ENCODE measurements at places on chromosomes 11 and 22. TPM values are rescaled to one million over a fixed set of nuclear protein-coding genes. Genes with fewer than 3 reads are reported as not detected.

DNA sequence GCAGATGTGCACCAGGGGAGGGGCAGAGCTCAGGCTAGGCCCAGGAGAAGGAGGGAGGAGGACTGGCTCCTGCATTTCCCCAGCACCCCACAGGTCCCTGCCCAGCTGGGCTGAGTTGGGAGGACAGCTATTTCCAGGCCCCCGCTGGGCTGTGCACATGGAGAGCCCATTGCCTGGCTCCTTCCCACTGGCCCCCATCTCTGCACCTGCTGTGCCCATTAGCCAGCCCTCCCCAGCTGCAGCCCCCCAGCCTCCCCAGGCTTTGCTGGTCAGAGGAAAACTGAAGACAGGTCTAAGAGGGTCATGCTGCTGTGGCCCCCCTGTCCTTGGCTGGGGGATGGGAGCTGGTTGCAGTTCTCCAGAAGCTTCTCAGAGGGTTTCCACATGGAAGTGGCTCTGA lies 81.8 kb upstream of the SHANK2 start:
- no peak overlapping the region for H3K27ac ChIP-seq
- no peaks in the 10 kb centered on the region for H3K36me3 ChIP-seq
- H3K27me3 ChIP-seq = no peaks in the 10 kb centered on the region
- no peak for DNase-seq

GRCh38 chr11:96341211-96342013 lies 1.6 kb downstream of the MAML2 start:
- no peaks in the 10 kb centered on the region for H3K36me3 ChIP-seq
- H3K4me3 ChIP-seq = peak overlapping the region; percentile 68
- no peaks in the 10 kb centered on the region for H3K27me3 ChIP-seq
- H3K27ac ChIP-seq = peak overlapping the region; percentile 85

DNA sequence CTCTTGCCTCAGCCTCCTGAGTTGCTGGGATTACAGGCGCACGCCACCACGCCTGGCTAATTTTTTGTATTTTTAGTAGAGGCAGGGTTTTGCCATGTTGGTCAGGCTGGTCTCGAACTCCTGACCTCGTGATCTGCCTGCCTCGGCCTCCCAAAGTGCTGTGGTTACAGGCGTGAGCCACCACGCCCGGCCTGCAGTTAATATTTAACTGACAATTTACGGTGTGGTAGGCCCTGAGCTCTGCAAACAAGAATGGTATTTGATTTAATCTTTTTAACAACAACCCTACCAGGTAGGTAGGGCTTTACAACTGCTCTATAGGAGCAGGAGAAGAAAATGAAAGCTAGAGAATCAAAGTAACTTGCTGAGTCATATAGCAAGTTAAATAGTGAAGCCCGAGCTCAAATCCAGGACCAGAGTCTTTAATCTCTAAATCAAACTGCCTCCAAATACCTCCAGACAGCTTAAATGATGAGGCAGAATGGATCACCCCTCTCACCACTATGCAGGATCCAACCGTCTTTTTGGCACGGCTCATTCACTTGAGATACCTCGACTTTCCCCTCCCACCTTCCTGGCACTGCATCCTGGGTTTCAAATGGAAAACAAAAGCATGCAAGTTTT lies 9.4 kb downstream of the UEVLD start:
- H3K4me1 ChIP-seq = no peaks in the 10 kb centered on the region
- H3K27ac ChIP-seq = no peak overlapping the region
- no peaks in the 10 kb centered on the region for H3K27me3 ChIP-seq
- H3K4me3 ChIP-seq = no peak overlapping the region

- H3K27ac ChIP-seq = no peak overlapping the region
- DNase-seq = no peak
- no peak overlapping the region for H3K4me3 ChIP-seq
- peaks cover 3% of the 10 kb centered on the region for H3K4me1 ChIP-seq
Measured at GRCh38 chr11:19279451-19279850, 38.7 kb upstream of the E2F8 start.

The NRIP3 gene
- total RNA-seq = 0.80 TPM

DNA sequence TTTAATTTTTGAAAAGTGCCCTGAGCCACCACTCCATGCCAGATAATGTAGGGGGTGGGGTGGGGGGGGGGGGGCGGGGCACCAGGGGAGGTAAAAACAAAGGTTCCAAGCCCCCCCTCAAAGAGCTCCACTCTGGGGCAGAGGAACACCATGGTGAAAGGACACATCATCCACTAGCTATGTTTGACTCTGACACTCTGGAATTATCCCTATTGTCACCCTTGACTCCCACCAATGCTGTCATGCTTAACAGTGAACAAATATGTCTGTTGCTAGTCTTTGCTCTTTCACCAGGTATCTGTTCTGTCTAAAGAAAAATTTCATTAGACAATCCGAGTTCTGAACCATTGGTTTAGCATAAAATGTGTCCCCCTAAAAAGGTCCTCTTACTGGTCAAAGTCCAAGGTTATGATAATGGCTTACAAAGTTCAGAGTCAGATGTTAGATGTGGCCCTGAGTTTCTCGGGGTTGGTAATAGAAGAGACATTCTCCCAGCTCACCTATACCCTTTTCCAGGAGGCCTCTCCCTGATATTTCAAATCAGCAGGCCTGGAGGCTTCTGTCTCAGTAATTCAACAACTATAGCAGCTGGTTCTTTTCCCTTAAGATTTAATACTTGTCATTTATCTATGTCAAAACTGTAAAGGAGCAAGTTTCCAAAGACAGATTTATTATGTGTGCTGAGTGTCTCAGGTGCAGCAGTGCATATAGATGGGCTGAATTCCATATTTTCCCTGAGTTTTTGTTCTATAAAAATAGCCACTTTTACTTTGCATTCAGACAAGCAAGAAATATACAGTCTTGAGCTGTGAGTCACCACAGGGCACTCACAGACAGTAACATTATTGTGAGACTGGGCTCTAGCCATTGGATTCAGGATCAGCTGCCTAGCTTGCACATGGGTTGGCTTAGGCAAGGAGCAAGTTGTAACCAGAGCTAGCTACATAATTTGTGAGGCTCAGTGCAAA lies 174.1 kb downstream of the CSNK2A3 start:
- H3K27ac ChIP-seq = no peak overlapping the region
- no peak for DNase-seq

- peaks cover 7% of the 10 kb centered on the region for H3K4me1 ChIP-seq
- H3K36me3 ChIP-seq = no peaks in the 10 kb centered on the region
- no peak overlapping the region for H3K4me3 ChIP-seq
- no peak for DNase-seq
Measured at GRCh38 chr11:82995754-82996398, 75.8 kb downstream of the RAB30 start.

GRCh38 chr11:80727315-80727714 lies 1286.5 kb upstream of the TENM4 start:
- H3K27me3 ChIP-seq = no peaks in the 10 kb centered on the region
- H3K4me1 ChIP-seq = no peaks in the 10 kb centered on the region
- H3K4me3 ChIP-seq = no peak overlapping the region
- H3K36me3 ChIP-seq = no peaks in the 10 kb centered on the region

DNA sequence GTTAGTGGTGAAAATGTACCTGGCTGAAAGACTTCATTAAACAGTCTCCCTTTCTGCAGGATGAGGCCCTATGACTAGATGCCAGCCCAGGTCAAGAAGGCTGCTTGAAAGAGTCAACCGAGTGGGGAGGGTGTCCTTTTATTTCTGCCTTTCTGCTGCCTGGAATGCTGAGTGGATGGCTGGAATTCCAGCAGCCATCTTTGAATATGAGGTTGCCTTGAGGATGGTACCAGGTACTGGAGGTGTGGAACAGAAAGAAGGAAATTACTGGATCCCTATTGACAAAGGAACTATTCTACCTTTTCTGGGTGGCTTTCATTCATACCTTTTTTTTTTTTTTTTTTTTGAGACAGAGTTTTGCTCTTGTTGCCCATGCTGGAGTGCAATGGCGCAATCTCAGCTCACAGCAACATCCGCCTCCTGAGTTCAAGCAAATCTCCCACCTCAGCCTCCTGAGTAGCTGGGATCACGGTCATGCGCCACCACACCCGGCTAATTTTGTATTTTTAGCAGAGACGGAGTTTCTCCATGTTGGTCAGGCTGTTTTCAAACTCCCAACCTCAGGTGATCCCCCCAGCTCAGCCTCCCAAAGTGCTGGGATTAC lies 107.3 kb downstream of the RPS6KA4 start:
- no peak overlapping the region for H3K27ac ChIP-seq
- no peak for DNase-seq
- no peaks in the 10 kb centered on the region for H3K4me1 ChIP-seq
- no peaks in the 10 kb centered on the region for H3K27me3 ChIP-seq

The PIK3IP1 gene
- total RNA-seq = 38.9 TPM

GRCh38 chr11:11467312-11467711 lies 114.3 kb upstream of the CSNK2A3 start:
- no peak for DNase-seq
- no peaks in the 10 kb centered on the region for H3K4me1 ChIP-seq
- H3K27me3 ChIP-seq = no peaks in the 10 kb centered on the region
- H3K27ac ChIP-seq = no peak overlapping the region

DNA sequence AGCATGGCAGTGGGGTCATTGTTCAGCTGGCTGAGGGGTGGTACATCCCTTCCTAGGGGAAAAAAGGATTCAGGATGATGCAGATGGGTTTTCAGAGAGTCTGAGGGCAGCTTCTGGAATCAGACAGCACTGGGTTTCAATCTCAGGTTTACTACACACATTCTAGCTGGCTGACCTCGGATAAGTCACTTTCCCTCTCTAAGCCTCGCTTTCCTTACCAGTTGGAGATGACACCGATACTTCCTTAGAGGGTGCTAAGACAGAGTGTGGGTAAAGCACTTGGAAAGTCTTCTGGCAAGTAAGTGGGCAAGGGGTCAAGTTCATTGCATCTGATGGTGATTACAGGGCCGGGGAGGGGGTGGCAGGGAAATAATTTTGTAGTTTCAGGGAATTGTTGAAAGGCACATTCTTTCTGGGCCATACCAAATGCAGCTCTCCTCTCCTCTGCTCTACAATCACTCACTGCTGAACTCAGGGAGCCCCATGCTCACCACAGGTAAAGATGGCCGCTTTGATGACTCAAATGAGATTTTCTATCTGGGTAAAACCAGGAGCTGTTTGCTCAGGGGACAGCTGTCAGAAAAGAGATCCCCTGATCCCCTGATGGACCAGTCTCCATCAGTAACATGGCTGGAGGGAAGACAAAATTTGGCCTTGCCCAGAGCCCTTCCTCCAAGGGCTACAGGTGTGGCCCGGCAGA lies 6.5 kb upstream of the MIAT start:
- no peak overlapping the region for H3K4me3 ChIP-seq
- DNase-seq = no peak
- H3K27ac ChIP-seq = no peak overlapping the region

The GAL3ST3 gene
- total RNA-seq = not detected

DNA sequence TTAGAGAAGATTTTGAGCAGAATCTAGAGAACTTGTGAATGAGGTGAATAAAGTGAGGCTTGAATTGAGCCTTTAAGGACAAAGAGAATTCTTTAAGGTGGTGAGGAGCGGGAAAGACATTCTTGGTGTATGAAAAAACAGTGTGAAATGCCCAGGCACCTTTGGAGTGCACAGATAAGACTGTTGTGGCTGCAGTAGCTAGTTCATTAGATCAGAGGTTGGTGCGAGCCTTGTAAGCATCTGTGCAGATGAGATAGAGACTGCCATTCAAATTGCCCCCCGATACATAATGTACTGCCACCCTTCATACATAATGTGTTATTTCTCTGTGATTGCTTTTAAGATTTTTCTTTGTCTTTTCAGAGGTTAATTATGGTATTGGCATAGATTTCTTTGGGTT lies 31.3 kb downstream of the ATXN10 start:
- H3K36me3 ChIP-seq = peaks cover 21% of the 10 kb centered on the region
- no peaks in the 10 kb centered on the region for H3K27me3 ChIP-seq
- H3K4me3 ChIP-seq = no peak overlapping the region
- no peaks in the 10 kb centered on the region for H3K4me1 ChIP-seq
- H3K27ac ChIP-seq = no peak overlapping the region

GRCh38 chr11:9826390-9826789 lies 162.5 kb downstream of the SWAP70 start:
- H3K4me3 ChIP-seq = no peak overlapping the region
- DNase-seq = no peak
- H3K36me3 ChIP-seq = no peaks in the 10 kb centered on the region
- H3K4me1 ChIP-seq = peaks cover 6% of the 10 kb centered on the region

DNA sequence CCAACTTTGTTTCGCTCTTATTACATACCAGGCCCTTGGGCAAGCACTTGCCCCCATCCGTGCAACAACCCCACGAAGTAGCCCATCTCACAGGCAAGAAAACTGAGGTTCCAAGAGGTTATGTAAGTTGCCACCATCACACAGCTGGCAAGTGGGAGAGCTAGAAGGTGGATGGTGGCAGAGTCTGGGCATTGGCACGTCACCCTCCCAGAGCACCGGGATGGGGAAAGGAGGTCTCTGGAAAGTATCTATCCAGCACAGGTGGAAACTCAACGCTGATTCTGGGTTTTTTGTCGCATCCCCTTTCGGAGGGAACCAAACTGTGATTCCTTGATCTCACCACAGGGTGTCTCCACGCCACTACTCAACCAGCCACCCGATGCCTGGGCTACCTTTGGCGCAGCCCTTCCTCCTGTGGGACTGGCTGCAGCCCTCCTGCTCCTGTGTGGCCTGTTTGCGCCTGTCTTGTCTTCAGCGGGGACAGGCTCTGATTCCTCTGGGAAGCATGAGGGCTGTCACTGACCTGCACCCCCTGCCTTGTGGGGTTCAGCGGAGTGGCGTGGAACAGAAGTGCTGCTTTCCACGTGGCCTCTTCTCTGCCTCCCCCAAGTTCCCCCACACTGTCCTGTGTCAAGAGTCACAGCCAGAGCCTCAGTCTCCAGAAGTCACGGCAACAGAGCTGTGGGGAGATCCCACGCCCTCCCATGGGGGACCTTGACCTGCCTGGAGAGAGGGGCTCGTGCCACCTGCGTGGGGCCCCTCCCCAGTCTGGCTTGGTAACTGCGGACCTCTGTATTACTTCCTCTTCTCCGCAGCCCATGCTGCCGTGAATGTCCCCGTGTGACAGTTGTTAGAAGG lies 34.4 kb upstream of the TRIM29 start:
- no peaks in the 10 kb centered on the region for H3K36me3 ChIP-seq
- no peak overlapping the region for H3K4me3 ChIP-seq
- no peak overlapping the region for H3K27ac ChIP-seq
- peaks cover 14% of the 10 kb centered on the region for H3K27me3 ChIP-seq

- no peaks in the 10 kb centered on the region for H3K4me1 ChIP-seq
- H3K27me3 ChIP-seq = no peaks in the 10 kb centered on the region
- no peak overlapping the region for H3K27ac ChIP-seq
- H3K36me3 ChIP-seq = no peaks in the 10 kb centered on the region
- DNase-seq = no peak
Measured at GRCh38 chr22:27110665-27111451, 453.5 kb downstream of the MIAT start.

GRCh38 chr22:35128637-35129036 lies 62.7 kb downstream of the ISX start:
- DNase-seq = no peak
- H3K4me3 ChIP-seq = no peak overlapping the region
- no peaks in the 10 kb centered on the region for H3K27me3 ChIP-seq
- H3K36me3 ChIP-seq = no peaks in the 10 kb centered on the region

GRCh38 chr11:126060757-126061171 lies 1.9 kb downstream of the CDON start:
- peaks cover 15% of the 10 kb centered on the region for H3K4me1 ChIP-seq
- no peak overlapping the region for H3K4me3 ChIP-seq
- no peak for DNase-seq
- no peak overlapping the region for H3K27ac ChIP-seq
- H3K36me3 ChIP-seq = no peaks in the 10 kb centered on the region
- H3K27me3 ChIP-seq = no peaks in the 10 kb centered on the region

All from upper lobe of left lung (tissue), 6 donors.